Amniotic epithelial cell (primary cell): ENCODE measurements at places on chromosomes 11 and 22.

DNA sequence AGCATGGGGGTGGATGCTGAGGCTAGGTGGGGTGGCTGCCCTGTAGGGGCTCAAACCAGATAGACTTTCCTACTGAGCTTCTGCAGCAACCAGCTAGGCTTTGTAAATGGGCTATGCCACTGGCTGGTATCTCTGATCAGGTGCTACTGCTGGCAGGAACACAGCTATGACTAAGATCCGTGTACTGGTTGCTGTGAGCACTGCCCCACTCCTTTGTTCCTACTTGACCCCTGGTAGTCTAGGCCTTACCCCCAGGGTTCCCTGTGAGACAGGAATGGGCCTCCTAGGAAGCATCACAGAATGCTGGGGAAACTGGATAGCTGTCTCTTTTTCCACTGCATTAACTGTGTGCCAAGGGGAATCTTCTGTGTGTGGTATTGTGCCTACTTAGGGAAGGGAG, 58.4 kb upstream of the GAB2 start:
- DNase-seq = no peak

DNA sequence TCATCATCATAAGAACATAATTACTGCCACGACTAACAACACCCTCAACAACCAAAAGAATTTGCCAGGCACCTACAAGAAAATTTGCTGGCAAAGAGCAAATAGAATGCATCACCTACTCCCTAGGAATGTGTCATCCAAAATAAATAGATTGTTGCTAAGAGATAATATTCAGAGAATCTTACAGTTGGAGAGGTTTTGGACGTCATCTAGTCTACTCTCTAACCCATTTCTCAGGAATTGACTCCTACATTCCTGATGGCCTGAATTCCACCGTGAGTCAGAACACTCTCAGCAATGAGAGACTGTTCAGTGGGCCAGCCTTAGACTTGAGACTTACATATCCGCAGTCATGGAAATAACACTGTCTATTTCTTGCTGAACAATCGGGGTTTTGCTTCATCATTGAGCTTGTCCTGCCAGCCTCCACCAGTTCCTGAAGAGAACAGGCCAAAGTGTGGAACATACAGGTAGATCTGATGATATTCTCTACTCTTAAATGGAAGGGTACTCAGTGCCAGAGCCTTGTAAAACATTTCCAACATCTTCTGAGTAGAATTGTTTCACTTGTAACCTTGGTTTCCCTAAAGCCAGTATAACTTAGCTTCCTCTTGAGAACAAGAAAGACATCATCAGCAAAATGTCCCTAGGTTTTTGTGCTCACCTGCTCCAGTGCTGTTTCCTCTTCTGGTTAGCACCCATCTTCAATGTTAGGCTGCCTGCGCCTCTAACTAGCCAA, 8.3 kb downstream of the KIRREL3 start:
- peak; percentile 63 for DNase-seq

- DNase-seq = no peak
These were observed 20.0 kb upstream of the RAB39A start for GRCh38 chr11:107908211-107908610.

DNA sequence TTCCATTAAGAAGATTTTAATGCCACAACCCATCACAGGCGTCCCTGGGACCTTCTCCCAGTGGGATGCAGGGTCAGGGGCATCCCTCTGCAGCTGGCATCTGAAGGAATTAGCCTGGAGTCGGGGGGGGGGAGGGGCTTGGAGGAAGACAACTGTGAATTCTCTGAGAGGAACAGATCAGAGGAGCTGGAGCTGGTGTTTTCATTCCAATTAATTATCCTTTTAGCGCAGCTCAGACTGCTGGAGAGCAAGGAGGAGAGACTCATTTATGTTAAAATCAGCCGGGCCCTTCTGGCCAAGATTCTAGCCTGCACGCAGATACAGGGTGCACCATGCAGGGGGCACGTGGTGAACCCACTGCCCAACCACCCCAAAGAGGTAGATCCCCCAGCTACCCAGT, 116.2 kb downstream of the CHST1 start:
- DNase-seq = no peak

- DNase-seq = no peak
These were observed 9.7 kb downstream of the SPTBN2 start for GRCh38 chr11:66719111-66719872.

DNA sequence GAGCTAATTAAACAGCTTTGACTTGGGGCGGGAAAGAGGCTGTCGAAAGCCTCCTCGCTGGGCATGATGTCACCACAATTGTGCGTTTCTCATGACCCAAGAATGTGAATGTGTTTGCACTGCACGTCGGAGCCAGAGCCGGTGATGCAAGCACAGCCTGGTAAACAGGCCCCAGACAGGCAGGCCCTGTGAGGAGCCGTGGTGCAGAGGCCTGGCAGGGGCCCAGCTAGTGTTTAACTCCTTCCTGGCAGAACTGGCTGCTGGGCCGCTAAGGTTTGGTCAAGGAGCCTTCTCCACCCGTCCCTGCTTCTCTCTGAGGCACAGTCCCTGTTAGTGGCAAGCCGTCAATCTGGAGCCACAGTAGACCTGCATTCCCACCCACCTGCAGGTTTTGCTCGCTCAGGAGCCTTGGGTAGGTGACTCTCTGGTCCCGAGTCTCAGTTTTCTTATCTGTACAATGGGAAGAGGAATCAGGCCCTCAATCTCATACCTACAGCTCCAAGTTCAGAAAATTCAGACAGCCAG, 25.4 kb upstream of the SMTN start:
- DNase-seq = peak; percentile 100

DNA sequence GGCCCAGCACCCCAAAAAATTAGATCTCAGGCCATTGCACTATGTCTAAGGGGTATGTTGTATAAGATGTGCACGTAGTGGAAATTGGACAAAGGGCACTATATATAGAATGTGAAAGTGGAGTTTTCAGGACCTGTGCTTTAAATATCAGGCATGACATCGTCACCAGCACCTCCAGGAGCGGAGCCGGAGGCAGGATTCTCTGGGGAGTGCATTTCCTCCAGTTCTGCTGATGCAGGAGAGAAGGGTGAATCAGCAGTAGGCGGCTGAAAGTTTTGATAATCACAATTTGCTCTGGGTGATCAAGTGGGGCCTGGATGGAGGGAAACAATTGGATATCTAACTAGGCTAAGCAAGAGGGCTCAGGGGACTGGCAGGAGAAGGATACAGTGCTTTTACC, 69.1 kb upstream of the NTM start:
- DNase-seq = no peak

- no peak for DNase-seq
These were observed 35.1 kb upstream of the RAB1B start for GRCh38 chr11:66233301-66233700.

DNA sequence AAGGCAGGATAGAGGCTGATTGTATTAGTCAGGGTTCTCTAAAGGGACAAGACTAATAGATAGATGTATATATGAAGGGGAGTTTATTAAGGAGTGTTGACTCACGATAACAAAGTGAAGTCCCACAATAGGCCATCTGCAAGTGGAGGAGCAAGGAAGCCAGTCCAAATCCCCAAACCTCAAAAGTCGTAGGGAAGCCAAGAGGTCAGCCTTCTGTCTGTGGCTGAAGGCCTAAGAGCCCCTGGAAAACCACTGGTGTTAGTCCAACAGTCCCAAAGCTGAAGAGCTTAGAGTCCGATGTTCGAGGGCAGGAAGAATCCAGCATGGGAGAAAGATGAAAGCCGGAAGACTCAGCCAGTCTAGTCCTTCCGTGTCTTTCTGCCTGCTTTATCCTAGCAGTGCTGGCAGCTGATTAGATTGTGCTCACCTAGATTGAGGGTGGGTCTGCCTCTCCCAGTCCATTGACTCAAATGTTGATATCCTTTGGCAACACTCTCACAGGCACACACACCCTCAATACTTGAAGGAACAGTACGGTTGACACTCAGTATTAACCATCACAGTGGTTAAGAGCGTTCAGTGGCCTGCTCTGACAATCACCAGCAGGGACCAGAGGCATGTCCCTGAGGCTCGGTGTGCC, 135.6 kb downstream of the CSNK2A3 start:
- DNase-seq = no peak

DNA sequence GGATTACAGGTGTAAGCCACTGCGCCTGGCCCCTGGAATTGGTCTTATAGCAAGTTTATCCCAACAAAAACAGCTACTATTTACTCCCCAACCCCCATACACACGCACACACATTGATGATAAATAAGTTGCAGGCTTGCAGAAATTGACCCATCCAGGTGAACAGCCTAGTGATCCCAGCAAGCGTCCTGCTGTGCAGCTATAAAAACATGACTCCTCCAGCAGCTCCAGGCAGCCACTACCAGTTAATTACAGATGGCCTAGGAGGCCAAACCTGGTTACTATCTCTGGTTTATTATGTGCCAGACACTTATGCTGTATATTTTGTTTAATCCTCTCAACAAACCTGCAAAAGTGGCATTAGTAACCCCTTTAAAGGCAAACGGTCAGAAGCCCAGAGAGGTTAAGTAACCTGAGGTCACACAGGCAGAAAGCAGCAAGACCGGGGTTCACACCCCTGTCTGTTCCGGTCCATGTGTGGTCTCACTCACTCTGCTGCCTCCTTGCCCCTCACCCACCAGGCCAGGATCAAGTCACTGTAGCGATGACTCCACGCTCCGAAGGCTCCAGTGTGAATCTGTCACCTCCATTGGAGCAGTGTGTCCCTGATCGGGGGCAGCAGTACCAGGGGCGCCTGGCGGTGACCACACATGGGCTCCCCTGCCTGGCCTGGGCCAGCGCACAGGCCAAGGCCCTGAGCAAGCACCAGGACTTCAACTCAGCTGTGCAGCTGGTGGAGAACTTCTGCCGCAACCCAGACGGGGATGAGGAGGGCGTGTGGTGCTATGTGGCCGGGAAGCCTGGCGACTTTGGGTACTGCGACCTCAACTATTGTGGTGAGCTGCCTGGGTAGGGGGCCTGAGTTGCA, 6.6 kb downstream of the F2 start:
- DNase-seq = no peak

DNA sequence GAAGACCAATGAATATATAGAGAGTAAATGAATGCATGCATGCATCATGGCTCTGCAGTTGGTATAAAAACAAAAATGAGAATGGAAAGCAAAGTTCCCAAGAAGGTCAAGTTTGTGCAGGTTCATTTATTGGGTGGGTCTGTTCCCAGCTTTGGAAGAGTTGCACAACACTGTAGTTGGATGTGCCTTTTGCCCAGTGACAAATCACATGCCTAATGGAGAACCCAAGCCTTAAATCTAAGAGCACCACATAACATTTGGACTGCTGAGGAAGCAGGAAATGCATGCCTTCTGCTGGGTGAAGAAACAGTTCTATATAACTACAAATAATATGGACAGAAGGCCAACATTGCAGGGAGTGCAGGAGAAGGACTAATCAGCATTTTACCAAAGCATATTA, 30.6 kb downstream of the PRCP start:
- no peak for DNase-seq

DNA sequence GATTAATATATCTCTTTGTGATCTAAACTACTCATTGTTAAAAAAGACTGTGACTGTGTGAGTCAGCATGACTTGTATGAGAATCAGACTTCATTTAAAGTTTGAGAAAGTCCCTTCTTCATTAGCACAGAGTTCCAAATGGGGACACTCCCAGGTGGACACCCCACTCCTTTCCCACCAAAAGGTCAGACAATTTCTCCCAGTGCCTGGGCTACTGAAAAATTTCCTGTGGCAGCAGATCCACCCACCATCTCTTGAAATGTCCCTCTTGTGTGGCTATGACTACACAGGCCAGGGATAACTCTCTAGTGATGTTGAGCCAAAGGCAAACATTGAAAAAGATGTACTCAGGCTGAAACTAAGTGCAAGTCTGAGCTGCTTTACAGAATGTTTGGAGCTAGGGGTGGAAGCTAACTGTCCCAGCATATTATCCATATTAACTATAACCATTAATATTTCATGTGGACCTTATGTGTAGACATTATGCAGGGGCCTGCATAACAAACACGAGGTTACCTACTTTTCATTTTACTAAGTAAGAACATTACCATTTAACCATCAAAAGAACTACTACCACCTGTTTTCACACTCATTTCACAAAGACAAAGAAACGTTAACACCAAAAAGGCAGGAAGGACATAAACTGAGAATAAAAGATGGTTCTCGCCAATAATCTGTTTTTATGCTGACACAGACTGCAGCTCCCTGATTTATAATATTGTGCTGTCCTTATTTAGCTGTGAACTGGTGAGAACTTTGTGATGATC, 44.8 kb downstream of the MMP20 start:
- DNase-seq = no peak

DNA sequence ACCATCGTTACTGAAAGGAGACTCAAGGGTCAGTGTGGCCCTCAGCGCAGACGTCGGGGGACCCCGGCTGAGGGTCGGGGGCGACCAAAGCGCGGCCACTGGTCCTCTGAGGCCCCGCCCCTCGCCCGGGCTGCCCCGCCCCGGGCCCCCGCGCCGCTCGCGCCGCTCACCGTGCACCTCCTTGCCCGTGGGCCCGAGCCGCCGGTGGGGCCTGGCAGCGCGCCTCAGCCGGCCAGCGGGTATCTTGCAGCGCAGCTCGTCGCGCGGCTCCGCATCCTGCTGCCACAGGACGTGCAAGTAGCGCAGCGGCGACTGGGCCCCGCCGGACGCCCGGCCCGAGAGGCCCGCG, 419 bp downstream of the ANKRD54 start:
- DNase-seq = no peak

- no peak for DNase-seq
These were observed 1115.1 kb upstream of the CNTN5 start for GRCh38 chr11:97905671-97906070.

DNA sequence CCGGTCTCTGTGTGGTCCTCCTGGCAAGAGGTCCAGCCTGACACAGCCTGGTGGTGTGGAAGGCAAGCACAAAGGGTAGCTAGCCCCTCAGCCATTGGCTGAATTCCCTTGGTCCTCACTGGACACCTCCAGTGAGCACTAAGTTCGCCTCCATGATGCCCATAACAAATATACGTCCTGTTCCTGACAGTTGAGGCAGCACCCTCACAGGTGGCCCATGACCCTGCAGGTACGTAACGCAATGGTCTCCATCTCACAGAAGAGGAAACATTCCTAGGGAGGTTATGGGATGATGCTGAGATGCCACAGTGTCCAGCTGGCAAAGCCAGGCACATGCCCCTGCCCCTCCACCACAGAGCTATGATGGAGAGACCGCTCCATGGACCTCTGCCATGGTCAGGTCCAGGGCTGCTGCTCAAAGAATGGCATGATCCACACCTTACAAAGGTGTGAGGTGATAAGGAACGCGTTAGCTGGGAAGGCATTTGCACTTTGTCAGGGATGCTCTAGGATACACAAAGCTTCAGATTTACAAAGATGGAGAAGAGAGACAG, 1.4 kb upstream of the GNAZ start:
- no peak for DNase-seq

- no peak for DNase-seq
These were observed 48.0 kb upstream of the PARVG start for GRCh38 chr22:44132724-44133123.

GRCh38 chr11:36091256-36091811, 147.5 kb downstream of the LDLRAD3 start:
- DNase-seq = peak; percentile 98

- DNase-seq = no peak
These were observed 38.2 kb upstream of the PAK1 start for GRCh38 chr11:77512092-77512491.

GRCh38 chr11:85299258-85299942, 327.7 kb downstream of the DLG2 start:
- DNase-seq = no peak

- peak; percentile 88 for DNase-seq
These were observed 9.2 kb upstream of the RBM14 start for GRCh38 chr11:66607126-66607834.
